ENCODE measurements at places on chromosomes 3 and 15.

- no peak for DNase-seq
Observed at GRCh38 chr15:33171202-33171601, 23.3 kb downstream of the FMN1 start.

GRCh38 chr3:126671521-126671920 is 16.6 kb upstream of the TXNRD3 start:
- DNase-seq, result no peak

DNA sequence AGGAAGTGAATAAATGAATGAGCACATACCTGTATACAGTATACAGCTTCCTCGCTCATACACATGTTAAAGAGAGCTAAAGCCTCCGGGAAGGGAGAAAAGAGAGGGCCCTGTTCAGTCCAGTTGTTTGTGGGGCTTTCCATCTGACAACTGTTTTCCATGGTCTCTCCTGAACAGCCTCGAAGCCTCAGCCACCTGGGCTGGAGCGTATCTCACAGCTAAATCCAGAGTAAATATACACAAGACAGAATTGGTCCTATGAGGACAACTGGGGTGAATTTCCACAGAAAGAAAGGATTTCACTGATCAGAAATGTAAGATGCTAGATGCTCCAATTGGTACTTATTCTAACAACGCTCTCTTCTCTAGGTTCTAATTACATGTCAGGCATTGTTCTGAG is 103.5 kb downstream of the LIPC start:
- DNase-seq, result no peak

DNA sequence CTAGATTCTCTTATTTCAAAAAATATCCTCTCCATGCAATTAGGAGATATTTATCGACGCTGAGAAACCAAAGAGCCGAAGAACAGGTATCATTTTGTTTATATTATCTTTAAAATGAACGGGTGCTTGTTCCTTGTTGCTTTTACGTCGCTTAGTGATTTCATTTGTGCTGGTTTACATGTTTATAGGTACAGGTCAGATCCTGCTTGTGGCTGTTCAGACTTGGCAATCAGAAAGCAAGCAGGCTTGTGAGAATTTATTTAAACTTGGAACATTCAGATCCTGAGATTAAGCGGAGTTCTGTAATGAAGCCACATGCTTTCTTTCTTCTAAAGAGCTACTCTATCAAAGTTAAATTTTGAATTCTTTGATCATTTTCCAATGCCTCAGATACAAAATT is 43.0 kb upstream of the ATP2C1 start:
- DNase-seq, result no peak

DNA sequence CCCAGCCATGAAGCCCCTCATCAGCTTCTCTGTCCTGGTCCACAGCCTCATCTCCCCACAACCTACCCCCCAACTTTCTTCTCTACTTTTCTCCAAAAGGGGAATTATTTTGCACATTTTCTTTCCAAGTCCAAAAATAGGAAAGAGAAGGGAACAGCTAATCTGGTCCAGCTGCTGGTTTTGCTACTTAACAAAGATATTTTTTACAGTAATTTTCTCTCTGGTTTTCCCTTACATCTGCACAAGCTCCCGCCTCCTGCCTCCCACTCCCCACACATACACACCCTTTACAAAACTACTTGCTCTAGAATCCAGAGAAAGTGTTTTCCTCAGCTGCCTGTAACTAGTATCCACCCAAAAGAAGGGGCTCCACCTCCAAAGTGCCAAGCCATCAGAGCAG is 177.2 kb downstream of the POLR2M start:
- no peak for DNase-seq

GRCh38 chr15:94701281-94701985 is 470.1 kb downstream of the MCTP2 start:
- no peak for DNase-seq

GRCh38 chr3:55246033-55246432 is 241.1 kb downstream of the WNT5A start:
- DNase-seq, result no peak

DNA sequence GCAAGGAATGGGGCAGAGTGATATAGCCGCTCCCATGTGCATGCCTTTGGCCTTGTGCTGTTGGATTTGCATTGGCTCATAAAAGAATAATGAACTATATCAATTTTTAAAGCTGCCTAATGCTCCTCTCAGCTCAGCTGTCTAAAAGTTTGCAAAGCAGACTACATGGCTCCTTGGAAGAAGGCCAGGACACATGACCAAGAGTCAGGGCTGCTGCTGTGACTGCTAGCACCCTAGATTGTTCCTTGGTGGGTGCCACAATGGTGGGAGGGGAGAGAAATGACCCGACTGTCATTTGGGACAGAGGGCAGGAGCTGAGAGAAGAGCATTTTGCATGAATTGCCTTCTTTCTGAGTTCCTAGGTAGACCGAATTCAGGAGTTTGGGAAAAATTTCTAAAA is 307.9 kb downstream of the PDCD6IP start:
- no peak for DNase-seq

DNA sequence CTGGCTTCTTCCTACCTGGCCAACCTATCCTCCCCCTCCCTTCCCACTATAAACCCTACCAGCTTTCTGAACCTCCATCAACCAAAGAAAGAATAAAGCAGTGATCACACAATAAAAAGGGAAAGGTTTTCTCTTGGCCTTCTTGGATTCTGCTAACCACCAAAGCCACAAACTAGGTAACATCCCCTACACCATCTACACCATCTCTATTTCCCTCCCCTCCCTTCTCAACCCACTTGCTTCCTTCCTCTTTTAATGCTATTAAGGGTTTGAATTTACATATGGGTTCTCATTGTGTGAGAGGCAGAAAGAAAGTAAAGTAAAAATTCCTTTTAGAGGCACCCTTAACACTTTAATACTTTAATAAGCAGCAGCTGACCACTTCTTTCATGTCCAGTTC is 25.8 kb upstream of the RSL24D1 start:
- no peak for DNase-seq

GRCh38 chr15:88586401-88587162 is 34.6 kb upstream of the AEN start:
- no peak for DNase-seq

DNA sequence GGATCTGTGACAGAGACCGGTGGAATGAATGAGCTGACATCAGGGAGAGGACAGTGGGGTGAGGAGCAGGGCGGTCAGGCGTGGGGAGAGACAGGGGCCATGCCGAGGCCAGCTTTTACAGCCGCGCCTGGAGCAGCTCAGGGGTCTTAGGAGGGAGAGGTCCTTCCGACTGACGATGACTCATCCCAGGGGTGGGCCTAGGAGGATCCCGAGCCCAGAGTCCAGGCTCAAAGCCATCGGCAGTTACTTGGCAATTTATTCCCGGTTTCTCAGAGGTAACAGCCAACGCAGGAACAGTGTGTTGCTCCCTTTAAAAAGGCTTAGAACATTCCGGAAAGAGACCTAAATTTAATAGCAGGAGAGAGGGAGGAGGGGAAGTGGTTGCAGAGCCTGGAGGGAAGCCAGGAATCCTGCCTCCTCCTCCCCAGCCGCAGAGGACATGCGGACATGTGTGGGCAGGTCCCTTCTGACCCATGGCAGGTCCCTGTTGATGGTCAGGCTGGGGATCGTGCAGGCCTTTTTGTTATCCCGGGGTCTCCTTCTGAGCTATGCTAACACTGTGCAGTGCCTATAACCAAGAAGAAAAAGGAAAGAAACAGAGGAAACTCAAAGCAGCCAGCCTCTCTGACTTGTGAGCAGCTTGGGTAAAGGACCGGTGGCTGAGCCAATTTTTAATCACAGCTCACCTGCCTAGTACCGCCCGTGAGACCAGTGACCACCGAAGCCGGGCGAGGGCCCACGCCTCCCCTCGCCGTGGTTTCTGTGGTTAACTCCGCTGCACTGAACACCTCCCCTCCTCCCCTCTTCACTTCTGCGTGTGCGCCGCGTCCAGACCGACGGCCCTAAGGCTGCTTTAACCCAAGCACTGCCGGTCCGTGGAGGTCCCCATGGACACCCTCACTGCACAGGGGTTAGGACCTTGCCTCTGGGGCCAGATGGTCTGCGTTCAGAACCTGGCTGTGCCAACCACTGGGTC is 392.4 kb upstream of the PROK2 start:
- no peak for DNase-seq

- DNase-seq, result no peak
Observed at GRCh38 chr3:185764163-185764979, 60.5 kb downstream of the IGF2BP2 start.

DNA sequence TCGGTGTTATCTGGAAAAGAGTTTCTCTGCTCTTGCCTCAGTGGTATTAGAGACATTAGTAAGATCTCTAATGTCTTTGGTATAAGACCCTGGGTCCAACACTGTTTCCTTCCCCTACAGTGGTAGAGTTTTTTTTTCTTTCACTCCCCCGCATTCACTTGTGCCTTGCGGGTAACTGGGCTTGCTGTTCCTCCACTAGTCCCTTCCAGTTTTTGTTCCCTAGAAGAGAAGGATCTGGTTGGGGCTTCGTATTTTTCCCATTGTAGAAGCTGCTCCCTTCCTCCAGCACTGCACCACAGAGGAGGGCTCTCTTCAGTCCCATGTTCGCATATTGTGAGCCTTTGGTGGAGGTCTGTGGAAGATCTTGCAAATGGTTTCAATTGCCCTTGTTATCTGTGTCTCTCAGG is 13.7 kb downstream of the CTDSPL2 start:
- no peak for DNase-seq

GRCh38 chr15:83512459-83512858 is 65.3 kb downstream of the SH3GL3 start:
- DNase-seq, result no peak

DNA sequence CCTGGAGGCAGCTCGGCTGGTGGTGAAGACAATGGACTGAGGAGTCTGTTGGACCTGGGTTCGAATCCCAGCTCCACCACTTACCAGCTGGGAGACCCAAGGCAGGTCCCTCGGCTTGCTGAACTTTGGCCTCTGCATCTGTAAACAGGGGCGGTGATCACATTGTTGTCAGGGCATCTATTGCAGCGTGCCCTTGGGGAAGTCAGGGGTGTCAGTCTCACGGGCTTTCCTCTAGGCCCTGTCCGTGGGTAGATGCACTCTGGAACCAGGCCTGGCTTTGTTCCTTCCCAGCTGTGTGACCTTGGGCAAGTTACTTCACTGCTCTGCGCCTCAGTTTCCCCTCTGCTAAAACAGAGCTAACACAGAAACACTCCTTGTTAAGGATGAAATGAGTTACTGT is 68.8 kb upstream of the SLC6A6 start:
- no peak for DNase-seq

DNA sequence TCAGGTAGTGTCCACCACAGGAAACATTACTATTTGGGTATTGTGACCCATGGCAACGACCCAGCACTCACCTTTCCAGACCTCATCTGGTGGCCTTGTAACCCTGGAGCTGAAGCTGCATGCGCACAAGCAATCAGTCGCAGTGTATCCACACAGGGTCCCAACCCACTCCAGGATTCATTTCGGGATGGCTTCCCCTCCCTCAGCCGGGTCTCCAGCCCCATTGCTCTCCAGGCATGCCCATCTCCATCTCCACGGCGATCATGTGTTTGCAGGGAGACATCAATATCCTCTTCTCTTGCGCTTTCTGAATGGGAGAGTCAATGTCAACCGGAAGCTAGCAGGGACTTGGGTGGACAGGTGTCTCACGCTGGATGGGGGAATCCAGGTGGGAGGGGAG is 35.2 kb downstream of the GOLGA6L2 start:
- no peak for DNase-seq

GRCh38 chr3:119880966-119881365 is 99.1 kb downstream of the NR1I2 start:
- DNase-seq, result no peak

DNA sequence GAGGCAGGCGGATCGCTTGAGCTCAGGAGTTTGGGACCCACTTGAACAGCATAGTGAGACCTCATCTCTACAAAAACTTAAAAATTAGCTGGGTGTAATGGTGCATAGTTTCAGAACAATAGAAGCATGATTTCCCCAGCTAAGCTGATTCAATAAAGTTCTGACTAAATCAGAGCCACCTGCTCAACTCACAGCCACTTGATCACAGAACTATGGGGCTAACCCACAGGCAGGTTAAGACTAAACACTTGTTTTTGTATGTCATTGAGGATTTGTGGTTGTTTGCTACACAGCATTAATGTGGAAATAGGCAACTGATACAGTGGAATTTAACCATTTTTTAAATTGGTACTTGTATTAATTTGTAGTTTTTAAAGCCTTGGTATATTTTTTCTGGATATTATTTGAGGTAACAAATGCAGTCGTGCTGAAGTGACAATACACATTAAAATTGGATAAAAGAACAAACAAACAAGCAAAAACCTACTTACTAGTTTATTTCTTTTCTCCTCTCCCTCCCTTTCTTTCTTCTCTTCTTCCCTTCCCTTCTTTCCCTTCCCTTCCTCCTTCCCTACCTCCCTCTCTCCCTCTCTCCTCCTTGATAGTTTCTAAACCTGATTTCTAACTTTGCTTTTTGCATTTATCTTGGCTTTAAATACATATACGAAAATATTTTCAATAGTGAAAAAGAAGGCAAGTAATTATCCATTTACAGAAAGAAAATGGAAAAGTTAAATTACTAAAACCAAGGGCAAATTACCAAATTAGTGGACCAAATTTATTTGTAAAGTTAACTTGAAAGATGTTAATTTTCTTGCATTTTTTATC is 32.1 kb downstream of the OXSM start:
- DNase-seq, result no peak

- no peak for DNase-seq
Observed at GRCh38 chr15:89051875-89052274, 36.4 kb upstream of the ABHD2 start.

GRCh38 chr3:157416347-157417087 is 20.1 kb upstream of the PTX3 start:
- DNase-seq, result no peak

DNA sequence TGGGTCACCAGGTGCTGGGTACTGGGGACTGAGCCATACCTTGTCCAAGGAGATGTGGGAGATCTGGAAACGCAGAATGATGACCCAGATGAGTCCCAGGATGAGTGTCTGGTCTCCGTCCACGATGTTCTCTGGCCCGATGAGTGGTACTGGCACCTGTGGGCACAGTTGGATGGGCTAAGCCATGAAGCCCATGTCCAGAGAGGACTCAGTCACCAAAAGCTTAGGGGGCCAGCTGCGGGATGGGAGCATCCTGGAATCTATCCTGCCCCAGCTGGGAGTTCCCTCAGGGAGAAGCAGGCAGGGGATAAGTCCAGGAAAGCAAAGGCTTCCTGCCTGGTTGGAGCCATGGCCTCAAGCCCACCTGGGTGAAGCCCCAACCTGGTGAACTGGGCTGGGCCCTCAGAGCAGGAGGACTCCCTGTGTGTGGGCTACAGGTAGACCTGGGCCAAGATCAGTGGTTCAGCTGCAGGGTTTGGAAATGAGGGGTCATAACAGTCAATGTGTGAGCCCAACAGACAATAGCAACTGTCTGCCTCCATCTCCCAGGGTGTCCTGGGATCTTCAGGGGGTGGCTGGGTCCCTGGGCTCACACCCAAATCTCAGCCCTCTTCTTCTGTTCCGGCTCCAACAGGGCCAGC is 3.7 kb downstream of the SPTBN5 start:
- no peak for DNase-seq

DNA sequence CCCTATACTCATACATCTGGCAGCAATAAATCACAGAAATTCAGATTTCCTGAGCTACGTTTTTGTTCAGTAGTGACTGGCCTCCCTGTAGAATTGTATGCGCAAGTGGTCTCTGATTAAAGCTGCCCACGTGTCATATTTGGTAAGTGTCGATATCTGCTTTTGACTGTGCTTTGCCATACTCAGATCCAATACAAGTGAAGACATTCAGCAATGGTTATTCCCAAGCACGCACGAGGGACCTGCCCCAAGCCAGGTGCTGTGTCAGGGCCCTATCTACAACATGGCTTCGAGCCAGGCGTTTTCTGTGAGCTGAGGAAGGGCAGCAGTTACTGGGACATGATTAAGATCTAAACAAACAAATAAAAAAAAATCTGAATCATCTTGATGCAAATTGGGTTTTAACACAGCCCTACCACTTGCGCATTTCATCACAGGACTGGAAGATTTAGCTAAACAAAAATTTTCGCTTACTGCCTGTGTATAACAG is 47.2 kb upstream of the ICE2 start:
- DNase-seq, result no peak
